Renal cortical epithelial cell (primary cell): ENCODE measurements at places on chromosomes 7 and 10. TPM values are rescaled to one million over a fixed set of nuclear protein-coding genes. Genes with fewer than 3 reads are reported as not detected.

The AGK gene
- 25.5 and 31.9 TPM in 2 replicates for total RNA-seq

The SH2B2 gene
- 6.3 and 15.0 TPM in 2 replicates for total RNA-seq

The OR2A5 gene
- total RNA-seq, result not detected in 2 replicates

The UCN3 gene
- total RNA-seq, result not detected in 2 replicates

The LOXL4 gene
- 20.1 and 24.3 TPM in 2 replicates for total RNA-seq

The PAPOLB gene
- total RNA-seq, result not detected in 2 replicates

The SMKR1 gene
- total RNA-seq, result 0.65 and 1.0 TPM in 2 replicates

The LIPJ gene
- total RNA-seq, result 0.05 TPM in 1 of 2 replicates, not detected in the other

The PAXIP1 gene
- total RNA-seq, result 8.7 and 10.8 TPM in 2 replicates

The OR2A12 gene
- not detected in 2 replicates for total RNA-seq

The TMEM229A gene
- not detected in 2 replicates for total RNA-seq
